ENCODE measurements at places on chromosomes 16 and 17. TPM values are rescaled to one million over a fixed set of nuclear protein-coding genes. Genes with fewer than 3 reads are reported as not detected.
A peak's percentile ranks its signal among the peaks of the same experiment; 100 is the strongest.

GRCh38 chr16:88367560-88367959 is 15.2 kb upstream of the ZNF469 start:
- no peak overlapping the region for H3K27ac ChIP-seq
- H3K27me3 ChIP-seq = peaks cover 3% of the 10 kb centered on the region
- H3K36me3 ChIP-seq = no peaks in the 10 kb centered on the region

GRCh38 chr16:27233731-27234130 is 30.4 kb downstream of the KDM8 start:
- H3K4me1 ChIP-seq = peaks cover 76% of the 10 kb centered on the region
- no peak for DNase-seq
- no peak overlapping the region for H3K4me3 ChIP-seq
- no peak overlapping the region for H3K27ac ChIP-seq
- H3K36me3 ChIP-seq = peaks cover 44% of the 10 kb centered on the region

- H3K27ac ChIP-seq = no peak overlapping the region
- no peak overlapping the region for H3K4me3 ChIP-seq
- DNase-seq = no peak
- H3K36me3 ChIP-seq = no peaks in the 10 kb centered on the region
These were observed 677 bp downstream of the SLC13A2 start for GRCh38 chr17:28474111-28474531.

Gene MEIOB
- total RNA-seq = not detected

- H3K27ac ChIP-seq = peak overlapping the region; percentile 76
- peak overlapping the region; percentile 83 for H3K4me3 ChIP-seq
- peaks cover 28% of the 10 kb centered on the region for H3K36me3 ChIP-seq
- DNase-seq = peak; percentile 65
These were observed 481 bp downstream of the PDK2 start for GRCh38 chr17:50095626-50096037.

Gene GSDMA
- total RNA-seq = 0.22 TPM

Gene MT1H
- total RNA-seq = 0.40 TPM

DNA sequence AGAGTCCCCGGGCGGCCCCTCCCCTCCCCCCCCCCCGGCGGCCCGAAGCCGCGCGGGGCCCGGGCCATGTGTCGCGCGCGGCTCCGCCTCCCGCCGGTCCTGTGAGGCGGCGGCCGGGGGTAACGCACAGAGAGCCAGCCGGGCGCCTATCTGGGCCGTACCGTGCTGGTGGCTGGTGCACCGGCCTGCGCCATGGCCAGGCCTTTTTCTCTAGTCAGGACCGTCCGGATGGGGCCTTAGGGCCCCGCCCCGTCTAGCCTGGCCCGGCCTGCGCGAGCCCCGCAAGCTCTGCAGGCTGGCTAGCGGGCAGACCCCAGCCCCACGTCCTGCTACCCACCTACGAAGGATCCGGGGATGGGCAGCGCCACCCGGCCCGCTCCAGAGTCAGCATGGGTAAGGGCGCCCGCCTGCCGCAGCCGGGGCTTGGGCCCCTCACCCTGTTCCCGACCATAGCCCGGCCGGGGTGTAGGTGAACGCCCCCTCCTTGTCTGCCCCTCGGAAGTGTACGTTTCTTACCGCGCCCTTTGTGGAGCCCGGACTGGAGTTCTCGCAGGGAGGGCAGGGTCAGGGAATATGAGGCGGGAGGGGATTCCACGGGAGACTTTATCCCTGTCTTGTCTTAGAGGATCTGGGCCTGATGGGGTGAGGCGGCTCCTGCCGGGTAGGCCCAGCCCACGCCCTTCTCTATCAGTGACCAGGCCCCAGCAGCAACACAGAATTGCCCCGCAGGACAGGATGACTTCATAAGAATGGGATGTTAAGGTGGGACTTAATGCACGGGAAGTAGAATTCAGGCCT is at the start of gene CENPT:
Gene CENPT, minus strand, starts transcription at position 630 of the 798 bp plus-strand sequence. CDS start 13,834 bp downstream, outside the sequence.
- peaks cover 50% of the 10 kb centered on the region for H3K4me1 ChIP-seq
- no peaks in the 10 kb centered on the region for H3K27me3 ChIP-seq
- peaks cover 12% of the 10 kb centered on the region for H3K36me3 ChIP-seq
- H3K27ac ChIP-seq = peak within 1 kb of the TSS; percentile 99
- peak; percentile 43 for DNase-seq
- H3K4me3 ChIP-seq = peak within 1 kb of the TSS; percentile 88

DNA sequence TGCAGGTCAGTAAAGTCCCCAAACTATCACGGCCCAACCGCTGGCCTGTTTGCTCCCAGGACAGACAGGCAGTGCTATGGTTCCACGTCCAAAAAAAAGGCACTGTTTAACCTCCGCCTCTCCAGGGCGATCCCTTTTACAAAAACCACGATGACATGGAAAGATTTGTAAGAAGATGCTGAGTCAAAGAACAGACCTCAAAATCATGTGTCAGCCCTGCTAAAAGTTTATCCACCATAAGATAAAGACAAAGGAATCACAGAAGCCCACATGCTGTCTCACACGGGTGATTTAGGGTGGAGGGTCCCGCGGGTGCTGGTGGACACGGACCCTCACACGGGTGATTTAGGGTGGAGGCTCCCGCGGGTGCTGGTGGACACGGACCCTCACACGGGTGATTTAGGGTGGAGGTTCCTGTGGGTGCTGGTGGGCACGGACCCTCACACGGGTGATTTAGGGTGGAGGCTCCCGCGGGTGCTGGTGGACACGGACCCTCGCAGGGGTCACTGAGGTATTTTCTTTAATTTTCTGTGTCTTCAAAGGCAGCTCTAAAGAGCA is 117.2 kb upstream of the METRNL start:
- H3K27me3 ChIP-seq = no peaks in the 10 kb centered on the region
- peaks cover 11% of the 10 kb centered on the region for H3K4me1 ChIP-seq
- no peak overlapping the region for H3K4me3 ChIP-seq
- H3K27ac ChIP-seq = no peak overlapping the region
- H3K36me3 ChIP-seq = peaks cover 4% of the 10 kb centered on the region
- no peak for DNase-seq

Gene TBC1D3I
- 0.09 TPM for total RNA-seq

GRCh38 chr16:9258423-9259051 is 167.1 kb downstream of the HAPSTR1 start:
- peak; percentile 23 for DNase-seq
- no peaks in the 10 kb centered on the region for H3K27me3 ChIP-seq
- H3K4me3 ChIP-seq = no peak overlapping the region
- no peaks in the 10 kb centered on the region for H3K36me3 ChIP-seq
- no peak overlapping the region for H3K27ac ChIP-seq
- peaks cover 5% of the 10 kb centered on the region for H3K4me1 ChIP-seq

- H3K4me1 ChIP-seq = no peaks in the 10 kb centered on the region
- no peak overlapping the region for H3K4me3 ChIP-seq
- H3K36me3 ChIP-seq = no peaks in the 10 kb centered on the region
- DNase-seq = no peak
These were observed 15.5 kb upstream of the SUPT4H1 start for GRCh38 chr17:58367461-58367860.
